Fibroblast of lung (primary cell): ENCODE measurements at places on chromosomes 6 and 20. TPM values are rescaled to one million over a fixed set of nuclear protein-coding genes. Genes with fewer than 3 reads are reported as not detected.

The OR2H1 gene
- not detected in 2 replicates for total RNA-seq

The C6orf47 gene
- 20.6 and 26.2 TPM in 2 replicates for total RNA-seq

The BMP6 gene
- total RNA-seq, result under 0.01 TPM in 2 replicates

The LZTS3 gene
- total RNA-seq, result 3.3 and 6.1 TPM in 2 replicates

The PAK5 gene
- total RNA-seq, result not detected in 2 replicates

The PGC gene
- total RNA-seq, result not detected in 2 replicates

The PPARD gene
- 9.8 and 16.3 TPM in 2 replicates for total RNA-seq

The TRAPPC3L gene
- total RNA-seq, result under 0.01 TPM in 2 replicates

The SH3BGRL2 gene
- 3.3 and 4.3 TPM in 2 replicates for total RNA-seq

The SIRT5 gene
- 9.8 and 13.5 TPM in 2 replicates for total RNA-seq

The DCBLD1 gene
- 44.4 and 53.7 TPM in 2 replicates for total RNA-seq

The MYLK4 gene
- 0.26 and 0.33 TPM in 2 replicates for total RNA-seq

The GSTA3 gene
- total RNA-seq, result not detected in 2 replicates

The COL9A3 gene
- 0.17 and 1.3 TPM in 2 replicates for total RNA-seq

The RAE1 gene
- 22.9 and 27.2 TPM in 2 replicates for total RNA-seq

The DCDC2 gene
- under 0.01 TPM in 1 of 2 replicates, not detected in the other for total RNA-seq

The SEMG1 gene
- not detected in 2 replicates for total RNA-seq

The TRIM40 gene
- total RNA-seq, result not detected in 2 replicates

GRCh38 chr6:118764766-118765165, 113.4 kb upstream of the CEP85L start:
- no peak for DNase-seq

- no peak for DNase-seq
Measured at GRCh38 chr6:112005013-112005371, 48.9 kb upstream of the CCN6 start.

- DNase-seq, result peak; percentile 25
Measured at GRCh38 chr6:132768051-132768517, 10.4 kb upstream of the VNN2 start.

DNA sequence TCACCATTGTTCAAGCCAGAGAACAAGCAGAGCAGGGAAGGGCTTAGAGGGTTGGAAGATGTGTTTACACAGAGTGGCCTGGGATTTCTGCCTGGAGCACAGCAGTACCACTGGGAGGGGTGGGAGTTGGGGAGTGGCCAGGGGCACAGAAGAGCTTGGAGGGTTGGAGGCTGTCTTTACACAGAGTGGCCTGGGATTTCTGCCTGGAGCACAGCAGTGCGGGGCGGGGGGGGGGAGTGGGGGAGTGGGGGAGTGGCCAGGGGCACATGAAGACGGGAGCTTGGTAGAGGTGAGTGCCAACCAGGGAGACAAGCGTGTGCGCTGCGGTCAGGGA, 50.9 kb downstream of the WDR27 start:
- no peak for DNase-seq

GRCh38 chr6:98254624-98255023, 579.8 kb upstream of the POU3F2 start:
- no peak for DNase-seq

GRCh38 chr20:56229812-56230211, 18.7 kb upstream of the MC3R start:
- DNase-seq, result no peak

GRCh38 chr6:41937472-41937860, 4.1 kb downstream of the CCND3 start:
- no peak for DNase-seq

- no peak for DNase-seq
Measured at GRCh38 chr6:29355603-29356002, 13.1 kb downstream of the OR5V1 start.

GRCh38 chr20:8722277-8722928, 346.5 kb upstream of the PLCB4 start:
- DNase-seq, result peak; percentile 66

DNA sequence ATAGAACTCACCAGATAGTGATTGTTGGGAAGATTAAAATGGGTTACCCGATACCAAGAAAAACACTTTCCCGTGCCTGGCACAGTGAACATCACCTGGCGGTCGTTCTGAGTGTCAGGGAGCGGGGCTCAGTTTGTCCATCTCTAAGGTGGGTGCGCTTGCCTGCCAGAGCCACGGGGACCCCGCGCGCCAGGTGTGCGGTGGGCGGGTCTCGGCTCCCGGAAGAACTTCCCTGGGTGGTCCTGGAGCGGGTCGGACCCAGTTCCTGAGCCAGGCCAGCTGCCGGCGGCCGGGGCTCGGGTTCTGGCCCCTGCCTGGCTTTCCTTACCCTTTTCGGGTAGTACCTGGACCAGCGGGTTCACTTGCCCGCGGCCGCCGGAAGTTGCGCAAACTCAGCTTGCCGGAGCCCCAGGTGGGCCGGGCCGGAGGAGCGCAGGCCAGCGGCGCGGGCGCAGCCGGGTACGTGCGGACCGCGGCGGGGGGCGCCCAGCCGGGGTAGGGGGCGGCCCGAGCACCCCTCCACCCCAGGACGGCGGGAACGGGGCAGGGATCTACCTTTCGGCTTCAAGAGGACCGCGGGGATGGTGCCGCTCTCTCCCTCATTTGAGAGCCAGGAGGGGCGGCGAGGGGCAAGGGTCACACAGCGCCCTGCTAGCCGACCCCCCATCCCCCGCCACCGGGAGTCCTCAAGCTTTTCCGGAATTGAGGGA, 7.5 kb downstream of the FAM110A start:
- no peak for DNase-seq

DNA sequence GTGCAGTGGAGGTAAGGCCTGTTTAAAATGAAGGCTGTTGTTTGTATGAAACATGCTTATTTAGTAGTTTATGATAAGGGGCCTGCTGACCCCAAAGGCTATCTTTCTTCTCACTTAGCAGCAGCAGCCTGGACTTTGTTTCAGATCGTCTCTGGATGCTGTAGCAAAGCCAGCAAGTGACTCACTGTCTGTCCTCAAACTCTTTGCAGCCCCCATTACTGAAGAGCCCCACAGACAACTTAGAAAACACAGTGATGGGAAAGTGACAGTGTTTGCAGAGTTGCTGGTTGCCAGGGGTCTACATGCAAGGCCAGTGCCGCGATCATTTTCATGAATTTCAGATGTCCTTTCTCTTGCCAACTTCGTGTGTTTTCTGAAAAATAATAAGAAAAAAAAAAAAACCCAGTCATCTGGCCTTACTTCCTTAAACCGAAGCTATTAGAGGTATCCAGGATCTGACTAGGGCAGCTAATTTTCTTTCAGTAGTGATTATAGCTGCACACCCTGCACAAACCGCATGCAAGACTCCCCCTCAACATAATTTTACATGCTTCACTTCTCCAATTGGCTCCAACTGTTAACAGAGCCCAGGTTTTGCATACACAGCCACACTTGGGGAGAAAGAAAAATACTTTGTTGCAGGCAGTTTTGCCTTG, 11.6 kb upstream of the F13A1 start:
- no peak for DNase-seq

GRCh38 chr6:20069021-20069522, 143.2 kb downstream of the MBOAT1 start:
- DNase-seq, result no peak

DNA sequence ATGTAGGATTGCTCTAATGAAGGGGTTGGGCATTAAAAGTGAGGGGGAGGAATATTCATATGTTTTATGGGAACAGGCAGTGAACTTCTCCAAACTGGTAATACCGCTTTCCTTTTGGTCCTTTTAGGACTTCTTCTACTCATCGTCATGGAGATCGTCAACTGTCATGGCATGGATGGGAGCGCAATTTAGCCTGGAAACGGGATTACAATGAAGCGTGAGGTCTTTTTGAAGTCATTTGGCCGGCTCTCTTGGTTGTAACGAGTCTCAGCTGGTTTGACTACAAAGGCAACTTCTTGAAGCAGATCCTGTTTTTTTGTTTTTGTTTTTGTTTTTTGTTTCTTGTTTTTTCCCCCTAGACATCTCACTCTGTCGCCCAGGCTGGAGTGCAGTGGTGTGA, 1.4 kb upstream of the HLA-E start:
- DNase-seq, result no peak

- DNase-seq, result peak; percentile 51
Measured at GRCh38 chr20:47351643-47352331, 4.7 kb downstream of the ZMYND8 start.

DNA sequence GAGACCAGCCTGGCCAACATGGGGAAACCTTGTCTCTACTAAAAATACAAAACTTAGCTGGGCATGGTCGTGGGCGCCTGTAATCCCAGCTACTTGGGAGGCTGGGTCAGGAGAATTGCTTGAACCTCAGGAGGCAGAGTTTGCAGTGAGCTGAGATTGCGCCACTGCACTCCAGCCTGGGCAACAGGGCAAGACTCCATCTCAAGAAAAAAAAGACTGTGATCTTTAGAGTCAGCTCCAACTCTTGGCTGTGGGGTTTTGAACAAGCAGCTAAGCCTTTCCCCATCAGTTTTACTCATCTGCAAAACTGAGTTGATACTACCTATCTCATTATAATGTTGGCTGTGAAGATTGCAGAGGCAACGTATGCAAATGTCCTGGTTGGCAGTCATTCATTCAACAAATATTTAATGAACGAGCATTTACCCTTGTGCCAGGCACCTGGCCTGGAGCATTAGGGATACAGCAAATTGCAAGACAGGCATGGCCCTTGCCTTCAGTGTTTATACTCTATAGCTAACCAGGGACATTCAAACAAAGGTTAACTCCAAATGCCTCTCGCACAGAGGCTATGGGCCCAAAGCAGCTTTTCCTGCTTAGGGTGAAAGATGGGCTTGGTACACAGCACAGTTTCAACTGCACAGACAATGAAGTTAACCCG, 37.8 kb downstream of the ILRUN start:
- DNase-seq, result no peak

DNA sequence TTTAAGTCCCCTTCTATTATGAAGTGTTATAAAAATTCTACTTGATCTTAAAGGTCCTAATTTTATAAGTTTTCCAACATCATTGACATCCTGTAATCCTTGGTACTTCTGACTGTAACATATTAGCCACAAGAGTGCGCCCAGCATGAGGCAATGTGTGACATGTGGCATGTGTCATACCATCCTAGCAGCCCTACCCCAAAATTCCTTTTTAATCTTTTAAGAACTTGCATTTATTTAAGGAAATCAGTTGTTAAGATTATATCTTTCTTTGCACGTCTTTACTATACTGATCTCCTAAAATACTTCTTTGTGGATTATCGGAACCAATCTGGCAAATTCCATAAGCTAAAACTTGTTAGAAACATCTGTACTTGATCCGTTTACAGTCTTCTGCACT, 167.1 kb upstream of the SLC24A3 start:
- DNase-seq, result no peak

GRCh38 chr6:116633685-116634084, 17.4 kb downstream of the RSPH4A start:
- no peak for DNase-seq

GRCh38 chr20:9928281-9928737, 89.4 kb upstream of the PAK5 start:
- DNase-seq, result no peak

- peak; percentile 94 for DNase-seq
Measured at GRCh38 chr6:4008324-4009047, 70.5 kb downstream of the FAM217A start.

DNA sequence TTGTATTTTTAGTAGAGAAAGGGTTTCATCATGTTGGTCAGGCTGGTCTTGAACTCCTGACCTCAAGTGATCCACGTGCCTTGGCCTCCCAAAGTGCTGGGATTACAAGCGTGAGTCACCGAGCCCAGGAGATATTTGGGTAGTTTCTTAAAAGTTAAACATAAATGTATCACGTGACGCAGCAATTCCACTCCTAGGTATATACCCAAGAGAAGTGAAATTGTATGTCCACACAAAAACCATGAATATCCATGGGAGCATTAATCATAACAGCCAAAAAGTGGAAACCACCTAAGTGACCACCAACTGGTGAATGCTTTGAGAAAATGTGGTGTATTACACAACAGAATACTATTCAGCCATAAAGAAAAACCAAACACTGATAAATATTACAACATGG, 164.8 kb downstream of the MRPL14 start:
- DNase-seq, result no peak

- DNase-seq, result no peak
Measured at GRCh38 chr20:58712151-58712791, 19.7 kb downstream of the NPEPL1 start.

DNA sequence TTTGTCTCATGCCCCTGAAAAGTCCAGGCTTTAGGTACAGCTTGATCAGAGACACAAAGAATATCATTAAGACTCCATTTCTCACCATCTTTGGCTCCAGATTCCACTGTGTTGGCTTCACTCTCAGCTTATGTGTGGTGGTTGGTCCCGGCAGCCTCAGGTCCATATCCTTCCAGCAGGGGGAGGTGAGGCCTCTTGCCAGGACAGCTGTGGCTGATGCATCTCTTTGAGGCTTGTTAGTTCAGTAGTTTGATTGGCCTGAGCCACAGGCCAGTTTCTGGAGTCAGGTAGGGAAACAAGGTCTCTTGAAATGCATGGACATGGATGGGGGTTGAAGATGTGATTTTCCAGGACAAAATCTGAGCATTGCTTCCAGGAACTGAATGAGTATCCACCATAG, 62.4 kb downstream of the JAG1 start:
- peak; percentile 47 for DNase-seq

DNA sequence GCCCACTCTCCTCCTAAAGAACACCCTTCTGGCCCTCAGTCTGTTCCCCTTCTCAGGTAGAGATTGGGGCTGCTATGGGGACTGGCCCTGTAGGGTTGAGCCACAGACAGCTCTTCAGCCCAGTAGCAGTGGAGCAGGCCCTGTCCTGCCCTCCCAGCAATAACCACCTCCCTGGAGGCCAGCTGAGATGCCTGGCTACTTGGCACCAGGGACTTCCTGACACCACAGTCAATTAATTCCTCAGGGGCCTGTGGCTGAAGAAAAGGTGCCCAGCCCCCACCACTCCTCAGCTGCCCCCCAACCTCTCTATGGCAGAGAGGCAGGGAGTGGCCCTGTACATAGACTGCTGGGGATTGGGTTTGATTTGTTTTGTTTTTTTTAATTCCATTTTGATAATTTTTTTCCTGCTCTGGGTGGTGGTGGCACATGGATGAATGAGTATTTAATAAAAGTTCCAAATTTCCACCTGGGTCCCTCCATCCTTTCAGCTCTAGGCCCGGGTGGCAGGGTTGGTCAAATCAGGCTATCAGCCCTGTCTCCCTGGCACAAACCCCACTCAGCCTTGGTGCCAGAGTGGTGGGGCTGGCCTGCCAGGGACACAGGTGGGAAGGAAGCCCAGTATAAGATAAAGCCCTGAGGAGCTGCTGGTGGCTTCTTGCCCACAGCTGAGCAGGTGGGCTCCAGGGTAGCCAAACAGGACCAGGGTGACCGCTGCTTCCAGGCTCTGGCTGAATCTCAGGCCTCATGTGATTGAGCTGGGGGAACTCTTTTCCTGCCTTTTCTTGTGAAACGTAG, 1.9 kb upstream of the DEF6 start:
- DNase-seq, result no peak

DNA sequence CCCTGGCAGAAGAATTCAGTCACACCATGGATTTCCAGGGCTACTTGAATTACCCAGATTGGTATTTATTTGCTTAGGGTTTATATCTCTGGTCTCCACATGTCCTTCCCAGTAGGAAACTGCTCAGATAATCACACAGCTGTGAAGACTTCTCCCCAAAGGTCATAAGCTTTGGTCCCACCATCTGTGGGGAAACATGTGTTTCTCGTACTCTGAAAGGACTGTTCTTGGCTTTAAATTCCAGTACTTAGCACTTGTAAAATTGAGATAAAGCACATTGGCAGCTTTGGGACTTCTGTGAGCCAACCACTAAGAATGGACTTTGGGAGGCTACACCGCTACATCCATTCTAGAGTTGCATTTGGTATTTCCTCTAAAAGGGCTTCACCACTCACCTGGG, 205.3 kb upstream of the FOXA2 start:
- DNase-seq, result no peak

- DNase-seq, result no peak
Measured at GRCh38 chr6:8844968-8845367, 409.6 kb upstream of the SLC35B3 start.
